Foreskin keratinocyte (primary cell): ENCODE measurements at places on chromosomes 11 and 22.
A peak's percentile ranks its signal among the peaks of the same experiment; 100 is the strongest.

- DNase-seq: no peak
These were observed 328.1 kb upstream of the PITPNB start for GRCh38 chr22:28247136-28247535.

DNA sequence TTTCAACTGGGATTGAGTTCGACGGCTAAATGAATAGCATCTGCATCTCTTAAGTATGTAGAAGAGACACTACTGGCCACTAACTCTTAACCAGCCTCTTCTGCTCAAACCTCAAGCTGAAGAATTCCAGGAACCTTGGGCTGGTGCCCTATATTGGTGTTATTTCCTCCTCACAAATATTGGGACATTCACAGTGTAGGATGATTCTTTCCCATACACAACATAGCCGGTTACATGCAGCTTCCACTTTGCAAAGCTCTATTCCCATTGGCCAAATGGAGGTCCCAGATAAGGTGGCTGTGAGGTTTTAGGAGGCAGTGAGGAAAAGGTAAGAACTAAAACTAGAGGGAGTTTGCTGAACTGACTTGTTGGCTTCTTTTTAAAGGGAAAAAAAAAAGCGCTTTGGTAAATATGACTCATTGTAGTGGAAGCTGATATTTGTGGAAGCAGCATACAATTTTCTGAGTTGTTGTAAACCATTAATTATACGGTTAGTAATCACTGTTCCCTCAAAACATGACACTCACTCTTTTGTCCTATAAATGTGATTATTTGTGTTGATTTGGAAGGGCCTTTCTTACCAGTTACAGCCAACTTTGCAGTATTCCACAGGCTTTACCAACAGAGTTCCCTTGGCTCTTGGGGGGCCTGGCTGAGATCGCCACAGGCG is 17.6 kb downstream of the C22orf31 start:
- no peak for DNase-seq

GRCh38 chr11:25981998-25982397 is 349.9 kb upstream of the ANO3 start:
- peak; percentile 47 for DNase-seq

GRCh38 chr22:44204739-44205515 is 24.2 kb downstream of the PARVG start:
- DNase-seq: no peak

DNA sequence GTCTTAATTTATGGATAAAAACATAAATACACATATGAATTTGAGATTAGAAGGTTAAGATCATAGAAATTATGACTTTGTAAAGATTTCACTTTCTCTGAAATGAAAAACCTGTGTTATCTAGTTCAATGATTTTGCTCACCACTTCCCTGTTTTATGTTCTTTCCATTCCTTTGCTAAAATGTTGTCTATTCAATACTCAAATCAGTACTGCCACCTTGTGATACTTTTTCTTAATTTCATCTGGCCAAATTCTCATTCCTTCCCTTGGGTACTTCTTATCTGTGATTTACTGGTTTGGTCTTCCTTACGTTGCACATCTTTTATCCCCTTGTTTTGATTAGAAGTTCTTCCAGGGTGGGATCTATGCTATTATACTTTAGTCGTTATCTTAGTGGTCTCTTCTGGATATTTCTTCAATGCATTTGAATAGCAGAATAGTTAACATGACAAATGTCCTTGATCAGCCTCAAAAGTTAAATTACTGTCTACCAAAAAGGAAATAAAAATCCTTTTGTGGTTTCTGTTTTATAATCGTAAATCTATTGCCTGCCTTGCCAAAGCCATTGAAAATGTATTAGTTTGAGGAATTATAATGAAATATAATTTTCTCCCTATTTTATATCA is 197.0 kb downstream of the PGR start:
- peak; percentile 31 for DNase-seq
